Central memory CD4-positive, alpha-beta T cell (primary cell): ENCODE measurements at places on chromosomes 16 and 17.
A peak's percentile ranks its signal among the peaks of the same experiment; 100 is the strongest.

- no peak for DNase-seq
Observed at GRCh38 chr17:66541461-66542128, 239.2 kb downstream of the PRKCA start.

DNA sequence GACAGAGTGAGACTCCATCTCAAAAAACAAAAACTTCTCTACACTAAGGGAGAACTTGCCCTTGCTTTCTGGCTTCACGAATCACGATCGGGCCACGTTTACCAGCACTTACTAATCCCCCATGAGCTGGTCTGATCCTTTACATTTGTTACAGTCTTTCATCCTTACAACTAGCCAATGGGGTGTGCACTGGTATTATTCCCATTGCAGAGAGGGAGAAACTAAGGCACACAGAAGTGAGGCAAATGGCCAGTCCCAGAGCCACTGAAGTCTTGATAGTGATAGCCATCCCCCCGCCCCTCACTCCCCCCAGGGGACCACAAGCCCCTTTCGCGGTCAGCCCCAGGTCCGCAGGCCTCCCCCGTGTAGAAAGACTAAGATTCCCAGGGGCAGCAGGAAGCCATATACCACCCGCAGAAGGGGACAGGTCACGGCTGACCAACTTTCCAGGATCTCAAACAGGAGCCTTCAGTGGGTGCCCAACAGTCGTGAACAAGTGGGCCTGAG is 868 bp downstream of the NATD1 start:
- DNase-seq: no peak

DNA sequence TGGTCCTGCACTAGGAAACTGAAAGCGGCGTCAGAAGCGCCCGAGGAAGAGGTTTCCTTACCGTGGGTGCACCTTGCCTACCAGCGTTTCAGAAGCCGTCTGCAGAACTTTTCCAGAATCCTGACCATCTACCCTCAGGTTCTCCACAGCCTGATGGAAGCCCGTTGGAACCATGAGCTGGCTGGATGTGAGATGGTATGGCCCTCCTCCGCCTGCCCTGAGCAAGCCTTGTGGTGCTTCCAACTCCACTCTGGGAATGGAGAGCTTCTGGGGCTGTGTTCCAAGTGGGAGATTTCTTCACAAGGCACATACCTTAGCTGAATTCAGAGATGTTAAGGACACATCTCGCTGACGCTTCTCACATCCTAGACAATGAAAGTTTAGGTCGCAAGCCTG is 51.8 kb upstream of the ENDOV start:
- DNase-seq: no peak

GRCh38 chr17:2029911-2030778 is at the start of gene DPH1:
DPH1 (plus strand) TSS chr17:2030153; CDS start chr17:2030170, 17 bp downstream.
- peak; percentile 82 for DNase-seq

- DNase-seq: no peak
Observed at GRCh38 chr16:83945587-83945986, 7.5 kb upstream of the OSGIN1 start.
